ENCODE measurements at places on chromosomes 7 and 10.

DNA sequence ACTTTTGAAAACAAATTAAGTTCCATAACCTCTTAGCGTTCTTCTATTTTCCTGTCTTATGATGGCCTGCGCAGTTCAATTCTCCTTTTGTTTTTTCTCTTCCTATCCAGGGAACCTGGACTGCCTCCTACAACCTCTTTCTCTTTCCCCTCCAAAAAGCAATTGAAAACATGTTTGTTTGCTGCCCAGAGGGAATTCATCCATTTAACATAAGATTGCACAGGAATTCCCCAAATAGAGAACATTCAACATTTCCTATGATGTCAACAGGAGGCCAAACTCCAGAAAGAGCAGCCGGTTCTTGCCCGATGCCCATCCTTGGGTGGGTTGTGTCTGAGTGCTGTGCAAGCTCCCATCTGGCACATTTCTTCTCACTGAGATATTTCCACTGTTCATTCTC, 94.2 kb upstream of the NRP1 start:
- no peak for DNase-seq

GRCh38 chr7:123463890-123464289, 70.5 kb downstream of the IQUB start:
- DNase-seq: no peak

- no peak for DNase-seq
Measured at GRCh38 chr10:6068422-6068821, 6.3 kb upstream of the IL2RA start.

DNA sequence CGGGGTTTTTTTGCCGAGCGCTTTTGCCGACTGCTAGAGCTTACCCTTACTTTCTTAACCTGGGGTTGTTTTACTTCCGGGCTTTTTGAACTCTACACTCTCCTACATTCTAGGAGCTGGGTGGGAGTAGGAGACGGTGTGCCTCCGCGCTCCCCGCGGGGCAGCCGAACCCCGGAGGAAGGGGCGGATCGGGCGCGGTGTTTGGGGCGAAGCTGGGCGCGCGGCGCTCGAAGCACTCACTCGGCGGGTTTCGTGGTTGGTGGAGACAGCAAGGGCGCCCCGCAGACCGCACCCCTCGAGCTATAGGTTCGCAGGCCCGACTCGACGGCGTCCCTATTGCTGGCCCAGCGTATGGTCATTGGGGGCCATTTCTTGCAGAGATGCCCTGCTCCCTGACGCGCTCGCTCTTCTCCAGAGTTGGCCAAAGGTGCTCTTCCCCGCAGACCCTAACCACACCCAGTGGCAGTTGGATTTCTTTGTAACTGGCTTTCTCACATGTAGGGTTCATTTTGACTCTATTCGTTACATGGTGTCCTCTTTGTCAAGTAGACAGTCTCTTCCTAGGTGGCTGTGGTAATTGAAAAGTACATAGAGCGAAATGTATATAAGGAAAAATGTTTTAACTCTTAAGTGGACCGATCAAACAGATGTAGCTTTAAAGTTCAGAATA, 364 bp downstream of the ZNF518A start:
- no peak for DNase-seq

DNA sequence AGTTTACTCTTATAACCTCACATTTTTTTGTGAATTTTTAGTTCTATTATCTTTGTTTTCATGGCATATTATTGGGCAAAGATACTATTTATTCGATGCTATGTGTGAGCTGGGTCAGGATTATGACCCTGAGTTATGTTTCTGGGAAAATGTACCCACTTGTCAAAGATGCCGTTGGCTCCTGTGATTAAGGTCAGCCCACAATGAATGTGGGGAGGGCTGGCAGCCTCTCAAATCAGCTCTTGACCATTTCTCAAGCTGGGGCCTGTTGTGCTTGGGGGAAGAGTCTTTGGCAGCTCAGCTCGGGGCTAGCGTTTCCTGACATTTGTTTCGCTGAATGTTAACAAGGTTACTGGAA, 97.5 kb downstream of the TCF7L2 start:
- DNase-seq: no peak

DNA sequence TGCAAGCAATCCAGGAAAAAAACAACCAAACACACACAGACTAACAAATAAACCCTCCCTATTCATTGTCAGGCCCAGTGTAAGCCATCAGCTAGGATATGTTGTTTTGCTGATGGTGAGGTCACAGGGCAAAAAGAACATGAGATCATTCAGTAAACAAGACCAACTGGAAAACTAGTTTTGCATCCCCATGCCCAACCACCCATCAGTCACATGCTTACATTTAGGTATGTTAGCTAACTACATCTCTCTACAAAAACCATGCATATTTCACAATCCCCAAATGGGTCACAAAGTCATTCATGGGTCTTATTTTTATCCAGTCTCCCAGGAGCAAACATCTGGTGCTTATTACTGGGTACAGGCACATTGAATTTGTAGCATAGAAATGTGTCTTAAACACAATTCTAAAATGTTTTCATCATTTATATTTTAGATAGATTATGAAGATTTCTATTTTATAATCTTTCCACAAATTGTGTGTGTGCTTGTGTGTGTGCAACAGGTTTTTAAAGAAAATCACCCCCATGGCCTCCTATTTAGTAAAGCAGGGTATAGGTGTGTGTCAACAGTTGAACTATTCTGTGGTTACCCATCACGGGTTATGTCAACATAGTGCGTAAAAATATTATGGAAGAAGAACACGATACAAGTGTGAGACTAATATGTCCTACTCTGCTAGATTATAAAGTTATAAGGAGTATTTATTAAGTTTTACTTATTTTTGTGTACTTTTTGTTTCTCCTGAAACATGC, 103.8 kb upstream of the AKR1E2 start:
- peak; percentile 26 for DNase-seq

- no peak for DNase-seq
Measured at GRCh38 chr7:30347226-30348082, 63.1 kb downstream of the ZNRF2 start.

DNA sequence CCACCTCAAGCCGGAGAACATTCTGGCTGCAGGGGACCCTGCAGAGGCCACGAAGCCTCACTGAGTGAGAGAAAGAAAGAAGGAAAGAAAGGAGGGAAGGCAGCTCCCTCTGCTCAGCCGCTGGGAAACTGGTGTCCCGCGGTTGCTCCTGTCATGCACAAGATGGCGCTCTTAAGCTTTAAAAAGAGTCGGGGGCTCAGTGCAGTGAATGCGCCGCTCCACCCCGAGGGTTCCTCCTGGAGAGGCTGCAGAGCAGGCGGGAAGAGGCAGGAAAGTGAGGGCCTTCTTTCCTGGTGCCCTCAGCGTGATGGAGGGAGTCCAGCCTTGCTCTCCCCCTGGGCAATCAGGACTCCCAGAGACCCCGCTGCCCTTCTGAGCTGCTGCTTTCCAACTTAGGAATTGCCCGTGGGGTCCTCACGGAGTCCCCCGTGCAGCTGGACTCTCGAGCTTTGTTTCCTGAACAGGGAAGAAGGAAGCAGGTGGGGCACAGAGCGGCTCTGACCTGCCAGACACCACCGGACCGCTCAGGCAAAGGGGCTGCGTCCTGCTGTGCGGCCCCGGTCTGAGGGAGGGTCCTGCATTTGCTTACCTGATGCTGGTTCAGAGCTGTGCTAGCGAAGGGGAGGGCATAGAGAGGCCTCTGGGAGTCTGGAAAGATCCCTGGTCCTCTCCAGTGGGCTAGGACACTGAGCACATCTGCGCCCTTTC, 141.9 kb upstream of the MKI67 start:
- DNase-seq: no peak

- DNase-seq: no peak
Measured at GRCh38 chr7:134298902-134299683, 17.6 kb downstream of the SLC35B4 start.

DNA sequence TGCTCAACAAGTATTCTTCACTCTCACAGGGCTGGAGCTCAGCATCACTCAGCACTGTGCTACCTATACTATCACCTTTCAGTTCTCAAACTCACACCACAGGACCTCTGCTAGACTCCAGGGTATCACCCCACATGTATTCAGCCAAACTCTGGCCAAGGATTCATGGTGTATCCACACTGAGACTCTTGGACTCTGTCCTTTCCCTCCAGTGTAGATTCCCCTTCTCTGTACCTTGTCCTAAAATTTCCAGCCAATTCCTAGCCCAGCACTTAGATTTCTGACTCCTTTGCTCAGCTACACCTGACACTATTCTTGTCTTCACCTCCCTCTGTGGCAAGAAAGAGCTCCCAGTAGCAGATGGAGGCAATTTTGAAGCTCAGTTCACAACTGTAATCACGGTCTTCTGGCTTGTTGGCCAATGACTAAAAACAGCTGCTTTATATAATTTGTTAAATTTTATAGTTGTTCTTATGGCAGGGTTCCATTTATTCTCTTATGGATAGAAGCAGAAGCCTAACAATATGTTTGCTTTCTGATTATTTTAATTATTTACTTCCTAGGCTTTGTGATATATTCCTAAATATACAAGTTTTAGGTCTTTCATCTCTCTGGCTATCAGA, 258.8 kb downstream of the THSD7A start:
- DNase-seq: no peak

DNA sequence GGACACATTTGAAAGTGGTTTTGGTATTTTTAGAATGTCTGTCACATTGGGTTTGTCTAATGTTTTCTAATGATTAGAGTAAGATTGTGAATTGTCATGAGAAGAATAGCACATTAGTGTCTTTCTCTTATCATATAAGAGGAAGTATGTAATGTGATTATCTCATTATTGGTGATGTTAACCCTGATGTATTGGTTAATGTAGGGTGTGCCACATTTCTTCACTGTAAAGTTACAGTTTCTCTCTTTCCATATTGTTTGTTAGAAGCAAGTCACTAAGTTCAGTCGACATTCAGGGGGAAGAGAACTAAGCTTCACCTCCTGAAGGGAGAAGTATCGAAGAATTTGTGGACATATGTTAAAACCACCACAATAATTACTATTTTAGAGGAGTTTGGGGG, 56.3 kb upstream of the DNAH11 start:
- no peak for DNase-seq

- no peak for DNase-seq
Measured at GRCh38 chr7:157003756-157004520, 6.5 kb downstream of the MNX1 start.

- no peak for DNase-seq
Measured at GRCh38 chr7:69677881-69678493, 79.7 kb downstream of the AUTS2 start.

GRCh38 chr7:83677180-83677866, 28.4 kb upstream of the SEMA3E start:
- no peak for DNase-seq

DNA sequence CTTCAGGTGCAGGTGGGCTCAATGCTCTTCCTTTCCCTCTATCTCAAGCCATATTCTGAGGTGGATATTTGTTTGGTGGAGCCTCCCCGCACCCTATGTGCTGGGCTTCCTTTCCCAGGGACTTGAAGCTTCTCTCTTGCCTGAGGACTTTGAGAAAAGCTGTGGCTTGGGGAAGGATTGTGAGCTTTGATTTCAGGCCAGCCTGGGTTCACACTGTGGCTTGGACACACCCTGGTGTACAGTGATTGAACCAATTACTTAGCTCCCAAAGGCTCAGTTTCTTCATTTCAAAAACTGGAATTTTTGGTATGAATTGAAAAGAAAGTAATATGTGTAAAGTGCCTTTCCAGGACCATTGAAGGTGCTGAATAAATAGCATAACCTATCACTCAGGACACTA, 224.5 kb upstream of the GLI3 start:
- no peak for DNase-seq

DNA sequence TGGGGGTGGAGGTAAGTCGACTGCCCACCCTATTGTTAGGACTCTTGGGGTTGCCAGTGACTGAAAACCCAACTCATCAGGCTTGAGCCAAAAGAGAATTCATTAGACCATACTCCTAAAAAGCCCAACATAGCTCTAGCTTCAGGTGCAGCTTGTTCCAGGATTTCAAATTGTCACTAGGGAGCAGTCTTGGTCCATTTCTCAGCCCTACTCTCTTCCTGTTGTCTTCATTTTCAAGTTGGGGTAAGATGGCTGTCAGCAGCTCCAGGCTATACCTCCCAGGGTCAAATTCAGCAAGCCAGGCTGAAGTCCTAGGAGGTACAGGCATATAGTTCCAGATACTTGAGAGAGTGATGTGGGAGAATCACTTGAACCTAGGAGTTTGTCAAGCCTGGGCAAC, 14.9 kb upstream of the COL13A1 start:
- DNase-seq: no peak

- DNase-seq: no peak
Measured at GRCh38 chr7:107661081-107661864, 645 bp downstream of the SLC26A4 start.

- no peak for DNase-seq
Measured at GRCh38 chr10:79561257-79561656, 1.1 kb upstream of the SFTPA2 start.

DNA sequence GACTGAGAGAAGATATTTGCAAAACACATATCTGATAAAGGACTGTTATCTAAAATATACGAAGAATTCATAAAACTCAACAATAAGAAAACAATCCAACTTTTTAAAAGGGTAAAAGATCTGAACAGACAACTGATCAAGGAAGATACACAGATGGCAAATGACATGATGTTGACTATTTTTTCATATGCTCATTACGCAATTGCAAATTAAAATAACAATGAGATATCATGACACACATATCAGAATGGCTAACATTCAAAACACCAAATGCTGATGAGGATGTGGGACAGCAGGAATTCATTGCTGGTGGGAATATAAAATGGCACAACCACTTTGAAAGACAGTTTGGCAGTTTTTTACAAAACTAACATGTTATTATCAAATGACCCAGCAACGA, 8.9 kb downstream of the DENND11 start:
- DNase-seq: no peak
